ENCODE measurements at places on chromosomes 11 and 22.

- DNase-seq: no peak
Measured at GRCh38 chr11:105738986-105739795, 129.3 kb downstream of the GRIA4 start.

DNA sequence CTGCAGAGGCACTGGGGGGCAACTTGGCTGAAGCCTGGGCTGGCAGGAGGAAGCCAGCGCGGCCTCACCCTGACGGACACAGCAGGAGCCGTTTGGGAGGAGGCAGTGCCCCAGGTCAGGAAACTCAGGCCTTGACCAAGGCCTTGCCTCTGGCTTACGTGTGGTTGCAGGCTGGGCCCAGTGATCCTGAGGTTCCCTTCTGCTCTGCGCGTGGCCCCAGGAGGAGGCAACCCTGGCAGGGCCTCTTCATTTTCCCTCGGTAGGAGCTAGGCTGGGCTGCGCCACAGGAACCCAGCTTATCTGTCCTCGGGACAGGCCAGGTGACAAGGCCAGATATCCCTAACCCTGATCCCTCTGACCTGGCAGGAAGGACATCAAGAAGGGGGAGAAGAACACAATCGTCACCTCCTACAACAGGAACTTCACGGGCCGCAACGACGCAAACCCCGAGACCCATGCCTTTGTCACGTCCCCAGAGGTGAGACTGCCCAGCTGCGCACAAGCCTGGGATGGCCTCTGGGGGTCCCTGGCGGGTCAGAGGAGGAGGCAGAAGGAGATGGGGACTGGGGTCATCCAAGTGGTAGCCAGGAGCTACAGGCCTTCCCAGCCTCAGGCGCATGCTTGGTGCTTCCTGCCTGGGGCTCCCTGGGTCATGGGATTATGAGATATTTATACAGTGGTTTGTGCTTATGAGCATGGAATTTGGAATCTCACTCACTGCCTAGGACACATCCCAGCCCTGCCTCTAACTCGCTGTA lies 20.6 kb downstream of the POLR3H start:
- DNase-seq: no peak

DNA sequence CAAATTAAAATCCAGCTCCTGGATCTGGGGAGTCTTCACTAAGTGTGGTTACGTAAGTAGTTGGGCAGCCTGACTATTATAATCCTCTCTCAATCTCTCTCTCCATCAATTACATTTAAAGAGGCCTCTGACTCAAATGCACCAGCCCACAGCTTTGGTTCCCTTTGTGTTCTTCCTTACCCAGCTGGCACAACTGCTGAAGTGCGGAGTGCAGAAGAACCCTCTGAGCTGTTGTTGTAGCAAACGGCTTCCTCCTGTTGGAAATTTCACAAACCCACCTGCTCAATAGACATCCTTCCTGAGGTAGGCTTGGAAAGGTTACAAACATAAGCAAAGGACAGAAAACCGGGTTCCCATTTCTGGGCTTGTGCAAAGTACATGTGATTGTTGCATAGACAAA lies 17.0 kb upstream of the SORL1 start:
- no peak for DNase-seq

DNA sequence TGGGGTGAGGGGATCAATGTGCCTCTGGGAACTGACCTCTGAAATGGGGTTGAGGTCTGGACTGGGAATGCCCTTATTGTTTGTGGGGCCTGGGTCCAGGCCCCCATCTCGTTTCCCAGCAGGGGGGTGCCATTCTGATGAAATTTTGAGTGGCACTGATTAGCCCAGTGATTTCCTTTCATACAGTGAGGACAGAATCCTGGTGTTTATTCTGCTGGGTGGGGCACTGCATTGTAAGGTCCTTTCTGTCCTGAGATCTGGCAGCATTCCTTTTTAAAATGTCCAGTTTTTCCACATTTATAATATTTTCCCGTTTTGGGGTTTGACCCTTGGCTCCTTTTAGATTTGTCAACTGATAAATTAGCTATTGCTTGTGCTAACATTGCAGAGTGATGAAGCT lies 27.1 kb downstream of the OR10A6 start:
- no peak for DNase-seq

DNA sequence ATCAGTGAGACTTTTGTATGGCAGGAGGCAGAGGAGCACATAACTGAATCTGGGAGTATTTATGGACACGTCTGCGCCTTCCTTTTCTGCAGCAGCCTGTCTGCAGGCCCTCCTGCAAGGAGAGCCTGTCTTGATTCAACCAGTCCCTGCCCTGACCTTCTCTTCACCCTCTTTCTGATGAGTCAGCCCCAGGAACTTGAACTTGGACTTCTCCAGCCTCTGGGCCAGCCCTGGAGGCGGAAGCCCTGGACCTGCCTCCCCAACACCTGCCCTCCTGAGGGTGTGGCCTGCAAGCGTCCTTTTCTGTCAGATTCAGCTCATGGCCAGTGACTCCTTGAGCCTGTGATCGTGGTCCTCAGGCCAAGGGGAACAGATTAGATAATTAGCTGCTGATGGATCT lies 20.0 kb downstream of the DAGLA start:
- DNase-seq: peak; percentile 68

DNA sequence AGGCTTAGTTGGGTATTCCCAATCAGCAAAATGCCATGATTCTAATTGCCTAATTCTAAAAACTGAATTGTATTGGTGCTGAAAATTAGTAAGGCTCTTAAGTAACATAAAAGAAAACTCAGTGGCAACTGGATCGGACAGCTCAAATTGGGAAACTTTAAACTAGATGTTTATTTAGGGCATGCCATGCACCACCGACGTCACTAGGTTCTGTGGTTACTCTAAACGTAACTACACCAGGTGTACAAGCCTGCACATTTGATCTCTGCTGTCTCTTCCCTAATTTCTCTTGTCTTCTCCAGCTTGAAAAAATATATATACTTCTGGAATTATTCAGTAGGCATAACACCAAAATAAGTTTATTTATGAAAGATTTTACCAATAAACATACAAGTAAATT lies 378.2 kb downstream of the DCDC1 start:
- DNase-seq: no peak

GRCh38 chr22:40196628-40197360 lies 19.1 kb downstream of the TNRC6B start:
- DNase-seq: no peak
